ENCODE measurements at places on chromosomes 11 and 22.

DNA sequence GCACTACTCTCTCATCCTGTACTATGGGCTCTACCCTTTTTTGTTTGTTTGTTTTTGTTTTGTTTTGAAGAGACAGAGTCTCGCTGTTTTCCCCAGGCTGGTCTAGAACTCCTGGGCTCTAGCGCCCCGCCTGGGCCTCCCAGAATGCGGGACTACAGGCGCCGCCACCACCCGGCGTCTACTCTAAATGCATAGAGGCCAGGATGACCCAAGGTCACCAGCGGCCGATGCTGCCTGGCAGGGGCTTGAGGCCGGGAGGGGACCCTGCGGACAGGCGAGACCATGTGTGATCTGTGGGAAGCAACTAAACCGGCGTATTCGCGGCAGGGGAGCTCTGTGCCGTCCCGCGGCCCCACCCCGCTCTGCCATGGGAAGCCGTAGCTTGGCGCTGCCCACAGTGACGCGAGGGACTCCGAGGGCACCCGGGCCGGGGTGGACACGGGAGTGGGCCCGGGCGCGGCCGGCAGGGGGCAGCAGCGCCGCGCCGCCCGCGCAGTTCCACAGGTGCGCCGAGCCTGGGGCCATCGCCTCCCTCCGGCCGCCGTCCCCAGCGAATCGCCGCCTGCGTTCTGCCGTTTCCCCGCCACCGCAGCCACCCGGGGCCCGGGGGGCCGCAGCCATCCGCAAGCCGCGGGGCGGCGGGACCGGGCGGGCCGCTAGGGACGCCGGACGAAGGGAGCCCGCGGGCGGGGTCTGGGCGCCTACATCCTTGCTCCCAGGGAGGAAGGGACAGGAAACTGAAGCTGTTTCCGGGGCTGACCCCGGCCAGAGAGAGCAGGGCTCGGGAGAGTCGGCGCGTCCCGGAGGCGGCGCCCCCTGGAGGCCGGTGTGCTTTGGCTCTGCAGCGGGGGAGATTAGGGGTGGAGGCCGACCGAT is 12.3 kb upstream of the HDHD5 start:
- DNase-seq = no peak

GRCh38 chr11:8320076-8320475 is 56.4 kb upstream of the LMO1 start:
- no peak for DNase-seq

GRCh38 chr11:34929794-34930763 is 13.7 kb downstream of the PDHX start:
- DNase-seq = no peak

- DNase-seq = no peak
Measured at GRCh38 chr11:102085864-102086551, 24.2 kb upstream of the YAP1 start.
